ENCODE measurements at places on chromosomes 13 and 19.
A peak's percentile ranks its signal among the peaks of the same experiment; 100 is the strongest.

DNA sequence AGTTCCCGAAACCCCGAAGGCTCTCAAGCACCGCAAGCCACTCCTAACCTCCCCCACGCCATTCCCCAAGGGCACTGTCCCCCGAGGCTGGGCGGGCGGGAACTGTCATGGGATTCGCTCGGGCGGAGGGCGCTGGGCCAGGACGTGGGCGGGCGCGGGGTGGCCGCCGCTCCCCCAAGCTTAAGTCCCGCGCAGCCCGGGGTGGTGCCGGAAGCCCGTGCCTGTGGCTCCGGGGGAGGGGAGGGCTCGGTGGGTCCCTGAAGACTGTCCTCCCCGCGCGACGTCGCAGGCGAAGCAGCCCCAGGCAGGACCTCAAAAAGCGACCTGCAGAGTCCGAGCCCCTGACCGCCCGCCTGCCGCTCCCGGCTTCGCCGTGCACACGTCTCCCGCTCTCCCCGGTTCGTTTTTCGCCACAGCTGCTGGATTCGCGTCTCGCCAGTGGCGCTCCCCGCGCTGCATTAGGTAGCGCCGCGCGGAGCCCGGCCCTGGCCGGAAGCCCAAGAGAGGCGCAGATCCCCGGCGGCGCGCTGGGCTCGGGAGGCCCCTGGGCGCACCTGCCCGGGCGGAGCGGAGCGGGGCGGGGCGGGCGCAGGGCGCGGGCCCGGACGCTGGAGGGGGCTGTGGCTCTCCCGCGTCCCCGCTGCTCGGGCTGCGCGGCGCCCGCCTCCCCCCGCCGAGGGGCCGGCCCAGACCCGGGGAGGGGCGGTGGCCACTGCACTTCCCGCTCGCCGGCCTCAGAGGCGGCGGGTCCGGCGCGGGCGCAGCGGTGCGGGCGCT lies at the start of gene FARP1:
Gene FARP1, plus strand, starts transcription at position 715 of the 777 bp plus-strand sequence. CDS start 70,149 bp downstream, outside the sequence.
- DNase-seq, result peak; percentile 66

DNA sequence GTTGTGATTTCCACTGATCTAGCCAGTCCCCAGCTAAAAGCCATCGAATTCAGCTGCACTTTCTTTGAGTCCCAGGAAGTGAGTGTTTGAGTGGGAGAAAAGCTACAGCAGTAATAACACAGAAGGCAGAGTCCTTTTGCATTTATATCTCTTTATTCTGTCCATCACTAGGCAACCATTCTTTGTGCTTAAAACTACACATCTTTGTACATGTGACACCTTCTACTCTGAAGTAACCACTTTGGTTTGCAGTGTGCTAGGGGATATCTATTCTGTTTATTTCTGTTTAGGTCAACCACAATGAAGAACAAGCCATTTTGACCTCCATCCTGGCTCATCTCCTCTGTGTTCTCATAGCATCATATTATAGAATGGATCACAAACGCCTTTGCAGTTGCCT lies 226.0 kb upstream of the SERP2 start:
- DNase-seq, result no peak

- DNase-seq, result no peak
Measured at GRCh38 chr19:34484328-34484727, 2.8 kb downstream of the WTIP start.

- DNase-seq, result no peak
Measured at GRCh38 chr13:28432816-28433560, 61.9 kb downstream of the FLT1 start.

- DNase-seq, result no peak
Measured at GRCh38 chr19:24159707-24160106, 72.7 kb downstream of the ZNF254 start.

DNA sequence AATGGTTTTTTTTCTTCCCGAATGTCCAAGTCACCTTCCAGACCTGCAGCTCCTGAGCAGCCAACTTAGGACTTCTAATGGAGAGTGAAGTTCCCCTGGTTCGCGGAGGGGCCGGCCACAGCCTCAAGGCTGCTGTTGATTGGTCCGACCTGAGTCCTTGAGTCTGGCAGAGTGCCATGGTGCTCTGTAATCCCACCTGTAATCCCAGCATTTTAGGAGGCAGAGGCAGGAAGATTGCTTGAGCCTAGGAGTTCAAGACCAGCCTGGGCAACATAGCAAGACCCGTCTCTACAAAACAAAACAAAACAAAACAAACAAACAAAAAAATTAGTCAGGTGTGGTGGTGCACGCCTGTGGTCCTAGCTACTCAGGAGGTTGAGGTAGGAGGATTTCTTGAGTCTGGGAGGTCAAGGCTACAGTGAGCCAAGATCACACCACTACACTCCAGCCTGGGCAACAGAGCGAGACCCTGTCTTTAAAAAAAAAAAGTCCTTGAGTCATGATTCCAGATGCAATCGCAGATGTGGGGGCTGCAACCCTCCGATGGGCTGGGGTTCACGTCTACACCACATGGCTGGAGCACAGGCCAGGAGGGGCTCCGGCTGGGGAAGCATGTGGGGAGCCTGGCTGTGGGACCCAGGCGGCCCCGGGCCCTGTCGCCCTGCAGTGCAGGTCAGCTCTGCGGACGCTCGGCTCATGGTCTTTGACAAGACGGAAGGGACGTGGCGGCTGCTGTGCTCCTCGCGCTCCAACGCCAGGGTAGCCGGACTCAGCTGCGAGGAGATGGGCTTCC lies 17.7 kb downstream of the HPN start:
- no peak for DNase-seq

- no peak for DNase-seq
Measured at GRCh38 chr13:35839806-35840205, 291.4 kb downstream of the DCLK1 start.

- DNase-seq, result no peak
Measured at GRCh38 chr13:48410199-48410598, 2.7 kb downstream of the LPAR6 start.

DNA sequence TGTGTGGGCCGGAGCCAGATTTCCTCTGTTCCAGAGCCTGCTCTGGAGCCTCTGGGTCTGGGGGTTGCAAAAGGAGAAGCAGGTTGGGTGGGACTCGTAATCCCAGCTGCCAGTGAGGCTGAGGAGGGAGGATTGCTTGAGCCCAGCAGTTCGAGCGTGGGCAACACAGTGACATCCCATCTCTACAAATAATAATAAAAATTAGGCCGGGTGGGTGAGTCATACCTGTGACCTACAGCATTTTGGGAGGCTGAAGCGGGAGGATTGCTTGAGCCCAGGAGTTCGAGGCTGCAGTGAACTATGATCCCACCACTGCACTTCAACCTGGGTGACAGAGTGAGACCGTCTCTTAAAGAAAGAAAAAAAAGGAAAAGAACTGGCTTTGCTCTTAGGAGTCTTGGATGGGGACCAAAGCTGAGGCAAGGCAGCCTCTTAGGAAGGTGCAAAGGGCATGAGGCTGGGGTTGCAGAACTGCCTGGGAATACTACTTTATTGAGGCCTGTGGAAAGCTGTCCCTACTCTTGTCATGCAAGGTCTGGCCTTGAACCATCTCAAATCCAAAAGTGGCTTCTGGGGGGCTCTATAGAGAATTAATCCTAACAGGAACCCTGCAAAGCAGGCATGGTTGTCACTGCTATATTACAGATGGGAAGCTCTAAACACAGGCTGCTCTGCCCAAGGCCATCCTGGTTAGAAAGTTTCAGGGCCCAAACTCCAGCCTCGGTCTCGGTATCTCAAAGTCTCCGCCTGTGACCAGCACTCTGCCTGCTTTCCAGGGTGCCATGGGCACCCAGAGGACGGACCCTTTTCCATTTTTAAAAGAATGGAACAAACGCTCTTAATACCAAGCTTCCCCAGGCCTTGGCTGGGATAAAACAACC lies 880 bp upstream of the C19orf12 start:
- DNase-seq, result peak; percentile 9

GRCh38 chr13:100040196-100040595 lies 48.7 kb upstream of the PCCA start:
- peak; percentile 3 for DNase-seq

GRCh38 chr19:19053508-19054314 lies 10.1 kb upstream of the SLC25A42 start:
- DNase-seq, result peak; percentile 47

GRCh38 chr13:105441051-105441750 lies 1094.3 kb downstream of the EFNB2 start:
- peak; percentile 14 for DNase-seq

- peak; percentile 94 for DNase-seq
Measured at GRCh38 chr19:45424191-45425058, 708 bp upstream of the ERCC1 start.

DNA sequence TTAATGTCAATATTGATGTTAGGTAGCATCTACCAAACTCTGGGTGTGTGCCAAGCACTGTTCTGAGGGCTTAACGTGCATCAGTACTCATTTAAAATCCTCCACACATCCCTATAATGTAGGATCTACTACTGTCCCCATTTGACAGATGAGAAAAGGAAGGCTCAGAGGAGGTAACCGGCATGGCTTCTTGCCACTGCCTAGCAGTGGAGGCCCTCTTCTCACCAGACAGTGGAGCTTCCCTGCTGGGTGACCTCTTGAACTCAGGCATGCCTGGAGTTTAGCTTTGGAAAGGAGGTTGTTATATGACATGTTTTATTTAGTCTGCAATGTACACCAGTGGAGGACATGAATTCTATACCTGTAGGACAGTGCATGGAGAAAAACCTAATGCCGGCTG lies 2.1 kb downstream of the SPATA13 start:
- no peak for DNase-seq

- no peak for DNase-seq
Measured at GRCh38 chr19:41355802-41356201, 2.1 kb upstream of the TGFB1 start.

GRCh38 chr13:53569453-53569852 lies 540.8 kb downstream of the OLFM4 start:
- no peak for DNase-seq

DNA sequence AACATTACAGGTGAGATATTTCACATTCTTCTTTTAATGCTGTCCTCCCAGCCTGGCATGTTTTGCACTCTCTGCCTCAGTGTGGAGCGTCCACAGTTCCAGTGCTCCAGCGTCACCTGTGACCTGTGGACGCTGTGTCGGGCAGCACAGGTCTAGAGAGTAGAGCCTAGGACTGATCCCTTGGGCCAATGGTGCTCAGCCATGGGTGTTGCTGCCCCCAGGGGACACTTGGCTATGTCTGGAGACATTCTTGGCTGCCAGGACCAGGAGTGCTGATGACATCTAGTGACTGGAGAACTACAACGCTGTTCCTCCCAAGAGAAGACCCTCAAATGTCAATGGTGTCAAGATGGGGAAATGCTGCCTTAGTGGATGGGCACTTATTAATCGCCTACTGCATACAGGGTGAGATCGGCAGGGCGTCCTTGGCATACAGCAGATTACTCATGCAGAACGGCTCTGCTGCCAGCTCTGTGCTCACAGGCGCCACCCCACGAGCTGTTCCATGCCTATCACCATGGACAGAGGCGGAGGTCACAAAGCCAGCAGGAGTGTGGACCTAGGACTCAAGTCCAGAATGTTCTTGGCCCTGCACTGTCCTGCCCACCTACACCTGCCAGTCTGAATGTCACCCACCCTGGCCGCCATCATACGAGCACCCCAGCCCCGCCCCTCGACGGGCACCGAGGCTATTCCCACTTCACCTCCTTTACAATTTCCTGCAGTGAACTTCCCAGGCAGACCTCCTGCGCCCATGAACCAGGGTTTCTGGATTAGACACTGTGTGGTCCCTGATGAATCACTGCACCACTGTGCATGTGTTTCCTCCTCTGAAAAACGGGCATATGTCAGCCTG lies 13.9 kb upstream of the MADCAM1 start:
- no peak for DNase-seq

GRCh38 chr19:48495396-48495795 lies 16.2 kb downstream of the LMTK3 start:
- DNase-seq, result no peak

DNA sequence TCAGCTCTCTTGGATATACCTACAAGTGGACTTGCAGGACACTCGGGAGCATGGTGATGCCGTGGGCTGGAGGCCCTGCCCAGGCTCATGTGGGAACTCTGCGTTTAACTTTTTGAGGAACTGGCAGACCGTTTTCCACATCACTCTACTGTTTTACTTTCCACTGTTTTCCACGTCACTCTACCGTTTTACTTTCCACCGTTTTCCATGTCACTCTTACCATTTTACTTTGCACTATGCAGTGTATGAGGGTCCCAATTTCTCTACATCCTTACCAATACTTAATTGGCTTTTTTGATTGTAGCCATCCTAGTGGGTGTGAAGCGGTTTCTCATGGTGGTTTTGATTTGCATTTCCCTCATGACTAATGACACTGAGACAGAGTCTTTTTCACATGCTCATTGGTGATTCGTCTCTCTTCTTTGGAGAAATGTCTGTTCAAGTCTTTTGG lies 40.5 kb downstream of the GATAD2A start:
- DNase-seq, result no peak

GRCh38 chr13:87878706-87879105 lies 207.5 kb downstream of the SLITRK5 start:
- DNase-seq, result no peak
